Activated CD4-positive, alpha-beta memory T cell treated with anti-CD3 and anti-CD28 coated beads for 36 hours (primary cell): ENCODE measurements at places on chromosomes 5 and 9. TPM values are rescaled to one million over a fixed set of nuclear protein-coding genes. Genes with fewer than 3 reads are reported as not detected.

- H3K4me3 ChIP-seq = no peak overlapping the region
- H3K4me1 ChIP-seq = peaks cover 2% of the 10 kb centered on the region
- H3K36me3 ChIP-seq = peaks cover 2% of the 10 kb centered on the region
- no peak for DNase-seq
These were observed 1.5 kb upstream of the PTPRD start for GRCh38 chr9:10614196-10614800.

DNA sequence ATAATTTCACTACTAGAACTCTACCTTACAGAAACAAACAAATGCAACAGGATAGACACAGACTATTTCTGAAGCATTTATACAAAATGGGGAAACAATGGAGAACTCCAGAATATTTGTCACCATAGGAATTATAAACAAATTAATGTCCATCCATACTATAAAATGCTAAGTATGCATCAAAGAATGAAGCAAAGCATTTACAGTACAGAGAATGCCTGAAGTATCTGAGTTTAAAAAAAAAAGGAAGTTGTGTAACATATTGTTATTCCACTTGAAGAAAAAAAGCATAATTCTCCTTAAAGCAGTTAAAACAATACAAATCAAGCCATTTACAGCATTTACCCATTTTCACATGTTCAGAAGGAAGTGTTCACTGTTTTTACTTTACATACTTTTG is 53.0 kb downstream of the DROSHA start:
- no peak overlapping the region for H3K4me3 ChIP-seq
- H3K27ac ChIP-seq = no peak overlapping the region
- H3K27me3 ChIP-seq = no peaks in the 10 kb centered on the region
- no peaks in the 10 kb centered on the region for H3K4me1 ChIP-seq
- no peak for DNase-seq
- peaks cover 34% of the 10 kb centered on the region for H3K36me3 ChIP-seq

DNA sequence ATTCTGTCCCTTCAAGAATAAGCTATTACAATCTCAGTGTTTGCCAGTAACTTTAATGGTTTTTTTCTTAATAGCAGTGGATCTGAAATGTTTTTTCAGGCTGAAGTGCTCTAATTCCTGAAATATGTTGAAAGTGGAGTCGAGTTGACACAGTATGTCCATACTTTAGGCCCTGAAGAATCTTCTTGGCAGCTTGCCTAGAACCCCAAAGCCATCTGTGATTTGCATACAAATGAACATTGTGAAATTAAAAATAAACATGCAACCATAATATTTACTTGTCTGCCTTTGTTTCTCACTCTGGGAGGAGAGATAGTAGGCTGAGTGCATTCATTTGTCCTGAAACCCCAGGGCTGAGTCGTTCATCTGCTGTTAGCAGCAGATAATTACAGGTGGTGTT is 152.7 kb downstream of the ADCY2 start:
- H3K36me3 ChIP-seq = no peaks in the 10 kb centered on the region
- no peak overlapping the region for H3K4me3 ChIP-seq
- no peak for DNase-seq
- no peaks in the 10 kb centered on the region for H3K27me3 ChIP-seq
- no peaks in the 10 kb centered on the region for H3K4me1 ChIP-seq

DNA sequence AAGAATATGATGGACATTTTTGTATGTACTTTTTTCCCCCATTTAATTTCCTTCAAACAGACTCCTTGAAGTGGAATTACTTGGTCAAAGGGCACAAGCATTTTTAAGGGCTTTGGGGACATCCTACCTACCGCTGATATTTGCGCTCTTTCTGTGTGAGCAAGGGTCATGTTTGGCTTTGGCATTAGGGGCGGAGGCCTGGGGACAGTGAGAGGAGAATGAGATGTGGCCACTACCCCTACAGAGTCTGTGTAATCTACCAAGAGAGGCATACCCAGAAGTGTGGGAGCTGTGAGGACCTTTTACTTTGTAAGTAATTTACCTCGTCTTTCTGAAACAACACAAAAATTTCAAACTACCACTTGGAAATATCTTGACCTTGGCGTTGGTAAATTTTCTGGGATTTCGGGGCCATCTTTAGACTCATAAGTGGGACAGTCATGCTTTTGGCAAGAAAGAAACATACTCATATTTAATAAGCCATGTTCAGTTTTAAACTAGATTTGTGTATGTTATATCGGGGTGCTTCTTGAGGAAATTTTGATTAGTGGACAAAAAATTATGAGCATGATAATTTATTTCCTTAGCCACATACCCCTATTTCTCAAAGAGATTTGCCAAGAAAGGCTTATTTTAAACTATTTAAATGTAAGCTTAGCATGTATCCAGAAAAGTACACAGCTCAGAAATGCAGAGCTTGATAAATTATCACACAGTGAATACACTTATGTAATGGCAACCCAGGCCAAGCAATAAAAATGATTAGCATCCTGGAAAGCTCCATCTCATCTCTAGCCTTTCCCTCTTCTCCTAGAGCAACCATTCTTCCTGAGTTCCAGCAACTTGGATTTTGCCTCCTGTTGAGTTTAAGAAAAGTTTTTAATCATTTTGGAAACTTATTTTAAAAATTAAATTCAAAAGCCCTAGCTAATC is 63.6 kb downstream of the ARHGAP26 start:
- H3K4me1 ChIP-seq = peaks cover 12% of the 10 kb centered on the region
- H3K36me3 ChIP-seq = no peaks in the 10 kb centered on the region
- H3K27me3 ChIP-seq = no peaks in the 10 kb centered on the region
- no peak overlapping the region for H3K4me3 ChIP-seq
- no peak for DNase-seq
- H3K27ac ChIP-seq = no peak overlapping the region

- peaks cover 32% of the 10 kb centered on the region for H3K4me1 ChIP-seq
- H3K4me3 ChIP-seq = no peak overlapping the region
- H3K27me3 ChIP-seq = no peaks in the 10 kb centered on the region
- no peak overlapping the region for H3K27ac ChIP-seq
- peaks cover 20% of the 10 kb centered on the region for H3K36me3 ChIP-seq
These were observed 11.4 kb downstream of the YTHDC2 start for GRCh38 chr5:113524927-113525326.

DNA sequence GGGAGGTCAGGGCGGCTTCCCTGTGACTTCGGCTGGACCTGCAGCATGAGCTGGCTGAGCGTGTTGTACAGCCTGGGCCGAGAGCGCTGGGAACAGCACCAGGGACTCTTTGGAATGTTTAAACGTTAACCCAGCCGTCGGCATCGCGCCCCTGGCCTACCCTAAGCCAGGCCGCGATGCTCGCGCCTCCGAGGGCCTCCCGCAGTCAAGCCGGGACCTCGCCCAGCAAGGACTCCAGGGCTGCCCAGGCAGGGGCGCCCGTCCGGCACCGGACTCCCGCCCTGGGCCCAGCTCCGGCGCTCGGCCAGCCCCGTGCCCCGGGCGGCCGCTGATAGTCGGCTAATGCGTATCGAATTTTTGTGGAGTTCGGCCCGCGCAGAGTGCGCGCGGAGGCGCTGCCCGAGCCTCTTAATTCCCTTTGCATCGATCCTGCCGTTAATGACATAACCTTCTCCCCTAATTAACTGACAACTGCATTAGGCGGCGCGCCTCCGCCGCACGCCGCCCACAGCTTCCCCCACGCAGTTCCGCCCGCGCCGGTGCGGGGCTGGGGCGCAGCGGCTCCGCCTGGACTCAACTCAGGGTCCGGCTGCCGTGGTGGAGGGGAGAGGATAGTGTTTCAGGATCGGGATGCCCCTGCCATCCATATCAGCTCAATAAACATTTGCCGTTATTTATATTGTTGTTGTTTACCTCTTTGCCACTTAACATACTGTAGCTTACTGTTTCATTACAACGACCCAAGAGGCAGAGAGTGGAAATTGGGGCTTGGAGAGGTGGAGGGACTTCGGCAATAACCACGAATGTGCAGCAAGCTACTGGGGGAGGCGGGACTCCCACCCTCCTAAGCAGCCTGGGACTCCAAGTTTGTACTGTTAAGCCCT is 28.8 kb upstream of the CDC23 start:
- no peak overlapping the region for H3K4me3 ChIP-seq
- no peak for DNase-seq
- H3K27ac ChIP-seq = no peak overlapping the region
- H3K36me3 ChIP-seq = no peaks in the 10 kb centered on the region
- H3K27me3 ChIP-seq = peaks cover 43% of the 10 kb centered on the region
- H3K4me1 ChIP-seq = peaks cover 12% of the 10 kb centered on the region

DNA sequence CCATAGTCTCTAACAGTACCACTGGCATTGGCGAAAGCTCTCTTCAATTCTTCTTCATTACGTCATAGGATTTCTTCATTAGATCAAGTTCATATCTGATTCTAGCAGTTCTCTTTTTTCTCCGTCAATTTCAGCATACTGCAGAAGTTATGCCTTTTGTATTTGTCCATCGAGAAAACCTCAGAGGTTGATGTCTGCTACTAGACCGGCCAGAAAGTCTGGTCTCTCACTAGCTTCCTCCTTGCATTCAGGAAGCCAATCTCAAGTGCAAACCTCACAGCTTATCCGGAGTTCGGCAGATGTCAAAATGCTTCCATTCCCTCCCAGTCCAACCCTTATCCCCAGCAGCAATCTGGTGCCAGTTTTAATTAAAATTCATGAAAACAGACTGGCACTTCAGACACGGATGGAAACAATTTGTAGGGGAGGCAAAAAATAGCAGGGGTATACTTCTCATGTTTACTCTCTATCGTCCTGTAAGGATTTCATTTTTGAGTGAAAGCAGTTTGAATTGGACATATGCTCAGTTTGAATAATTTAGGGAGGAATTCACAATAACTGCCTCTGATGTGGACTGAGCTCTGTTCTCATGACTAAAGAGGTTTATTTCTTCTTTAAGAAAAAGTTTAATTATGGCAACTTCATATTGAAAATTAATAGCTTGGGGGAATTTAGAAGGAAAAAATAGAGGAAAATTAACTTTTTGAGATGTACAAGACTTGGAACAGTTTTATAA is 56.4 kb upstream of the TMC1 start:
- H3K36me3 ChIP-seq = no peaks in the 10 kb centered on the region
- H3K4me1 ChIP-seq = peaks cover 2% of the 10 kb centered on the region
- no peaks in the 10 kb centered on the region for H3K27me3 ChIP-seq
- no peak for DNase-seq

DNA sequence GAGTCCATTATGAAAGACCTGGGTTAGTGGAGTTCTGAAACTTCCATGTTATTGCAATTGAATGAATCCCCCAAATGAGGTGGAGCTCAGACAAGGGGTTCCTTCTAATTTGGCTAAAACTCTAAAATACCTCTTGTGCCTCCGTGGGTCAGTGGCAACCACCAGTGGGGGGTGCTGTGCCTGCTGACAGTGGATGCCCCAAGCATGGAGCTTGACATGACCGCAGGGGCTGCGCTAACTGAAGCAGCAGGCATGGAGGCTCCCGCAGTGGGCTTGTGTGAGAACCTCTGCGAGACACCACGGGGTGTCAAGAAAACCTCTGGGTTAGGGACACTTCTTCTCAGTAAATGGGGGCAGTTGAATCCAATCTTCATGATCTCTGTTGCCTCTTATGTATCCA is 200.5 kb downstream of the DRD1 start:
- H3K27ac ChIP-seq = no peak overlapping the region
- H3K4me3 ChIP-seq = no peak overlapping the region
- peaks cover 32% of the 10 kb centered on the region for H3K27me3 ChIP-seq
- no peak for DNase-seq
- H3K36me3 ChIP-seq = no peaks in the 10 kb centered on the region
- H3K4me1 ChIP-seq = peaks cover 19% of the 10 kb centered on the region

DNA sequence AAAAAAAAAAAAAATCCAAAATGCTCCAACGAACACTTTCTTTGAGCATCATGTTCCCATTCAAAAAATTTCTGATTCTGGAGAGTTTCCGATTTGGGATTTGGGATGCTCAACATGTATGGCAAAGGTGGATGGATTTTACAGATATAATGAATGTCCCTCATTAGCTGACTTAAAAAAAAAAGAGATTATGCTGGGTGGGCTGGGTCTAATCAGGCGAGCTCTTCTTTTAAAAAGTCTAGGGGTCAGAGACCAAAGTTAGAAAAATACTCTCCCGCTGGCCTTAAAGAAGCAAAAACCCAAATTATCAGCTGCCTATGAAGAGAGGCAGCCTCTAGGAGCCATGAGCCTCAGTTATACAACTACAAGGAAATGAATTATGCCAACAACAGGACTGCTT is 15.2 kb upstream of the CTNNAL1 start:
- peaks cover 7% of the 10 kb centered on the region for H3K4me1 ChIP-seq
- no peaks in the 10 kb centered on the region for H3K27me3 ChIP-seq
- DNase-seq = no peak
- no peak overlapping the region for H3K27ac ChIP-seq

DNA sequence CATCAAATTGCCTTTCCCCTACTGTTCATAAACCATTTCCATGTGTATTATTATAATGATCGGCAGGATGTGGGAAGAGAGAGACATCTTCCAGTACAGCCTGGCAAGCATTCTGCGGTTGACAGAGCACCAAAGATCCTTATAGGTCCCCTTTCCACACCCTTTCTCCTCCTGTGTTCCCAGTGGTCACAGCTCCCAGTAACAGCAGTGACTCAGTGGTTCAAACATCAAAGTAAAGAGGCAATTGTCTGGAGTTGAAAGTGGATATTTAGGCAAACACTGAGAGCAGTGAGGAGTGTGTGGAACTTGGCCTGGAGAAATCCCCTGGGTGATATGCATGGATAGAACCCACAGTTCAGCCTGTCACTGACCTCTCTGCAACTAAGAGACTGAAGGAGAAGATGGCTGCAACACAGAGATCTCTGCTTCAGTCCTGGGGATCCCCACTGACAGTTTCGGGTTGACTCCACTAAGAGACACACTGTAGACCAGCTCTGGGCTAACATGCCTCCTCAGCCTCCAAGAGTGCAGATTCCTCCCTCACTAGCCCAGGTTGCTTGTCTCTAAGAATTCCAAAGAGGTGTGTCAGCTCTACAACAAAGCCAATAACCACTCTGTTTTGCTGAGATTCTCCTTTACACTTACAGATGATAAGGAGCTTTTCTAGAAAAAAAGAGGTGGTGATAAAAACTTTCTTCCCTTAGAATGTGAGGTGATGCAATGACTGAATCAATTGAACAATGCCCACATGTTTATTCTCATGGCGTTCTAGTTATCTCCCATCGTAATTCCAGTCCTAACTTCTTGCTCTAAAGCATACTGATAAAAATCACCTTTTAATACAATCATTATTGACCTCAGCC is 94.4 kb upstream of the IL6ST start:
- no peaks in the 10 kb centered on the region for H3K36me3 ChIP-seq
- peak overlapping the region; percentile 81 for H3K27ac ChIP-seq
- H3K27me3 ChIP-seq = no peaks in the 10 kb centered on the region
- H3K4me1 ChIP-seq = peaks cover 58% of the 10 kb centered on the region
- H3K4me3 ChIP-seq = no peak overlapping the region

GRCh38 chr9:14992516-14992915 is 82.3 kb upstream of the FREM1 start:
- no peaks in the 10 kb centered on the region for H3K36me3 ChIP-seq
- DNase-seq = no peak
- peaks cover 3% of the 10 kb centered on the region for H3K27me3 ChIP-seq
- peak overlapping the region; percentile 62 for H3K4me3 ChIP-seq
- H3K4me1 ChIP-seq = peaks cover 31% of the 10 kb centered on the region

- DNase-seq = no peak
- no peak overlapping the region for H3K27ac ChIP-seq
- no peaks in the 10 kb centered on the region for H3K4me1 ChIP-seq
- H3K4me3 ChIP-seq = no peak overlapping the region
These were observed 119.6 kb upstream of the FSTL4 start for GRCh38 chr5:133731951-133732350.

SOHLH1 gene
- not detected for total RNA-seq

PCDHGC5 gene
- not detected for total RNA-seq

TTLL11 gene
- total RNA-seq = 0.97 TPM

MARCOL gene
- not detected for total RNA-seq

FOXD4L6 gene
- total RNA-seq = not detected

ECSCR gene
- 4.2 TPM for total RNA-seq

MSH3 gene
- total RNA-seq = 23.6 TPM
